Endodermal cell (in vitro differentiated cells): ENCODE measurements at places on chromosomes 16 and 17. TPM values are rescaled to one million over a fixed set of nuclear protein-coding genes. Genes with fewer than 3 reads are reported as not detected.

TTLL6 gene
- 0.28 to 0.55 TPM (median 0.49 TPM) in 3 replicates for total RNA-seq

KDM8 gene
- 8.3 to 12.1 TPM (median 10.2 TPM) in 3 replicates for total RNA-seq

MT1M gene
- total RNA-seq = 0.29 TPM in 1 of 2 replicates, not detected in the other

CHST4 gene
- 1.9 to 4.4 TPM (median 2.3 TPM) in 3 replicates for total RNA-seq

PRSS36 gene
- total RNA-seq = 0.22 and 0.79 TPM in 2 replicates

SLC38A8 gene
- total RNA-seq = not detected in 3 replicates

CCL2 gene
- total RNA-seq = 61.4 to 321 TPM (median 71.2 TPM) in 3 replicates

P3H4 gene
- total RNA-seq = 23.3 and 23.9 TPM in 2 replicates

PIPOX gene
- 5.9 and 6.6 TPM in 2 replicates for total RNA-seq

SKA2 gene
- 49.3 to 67.3 TPM (median 66.0 TPM) in 3 replicates for total RNA-seq

GPRC5B gene
- 49.1 and 49.7 TPM in 2 replicates for total RNA-seq

HOXB4 gene
- total RNA-seq = not detected in 3 replicates

SLC5A10 gene
- 0.11 and 0.29 TPM in 2 replicates for total RNA-seq

DNA sequence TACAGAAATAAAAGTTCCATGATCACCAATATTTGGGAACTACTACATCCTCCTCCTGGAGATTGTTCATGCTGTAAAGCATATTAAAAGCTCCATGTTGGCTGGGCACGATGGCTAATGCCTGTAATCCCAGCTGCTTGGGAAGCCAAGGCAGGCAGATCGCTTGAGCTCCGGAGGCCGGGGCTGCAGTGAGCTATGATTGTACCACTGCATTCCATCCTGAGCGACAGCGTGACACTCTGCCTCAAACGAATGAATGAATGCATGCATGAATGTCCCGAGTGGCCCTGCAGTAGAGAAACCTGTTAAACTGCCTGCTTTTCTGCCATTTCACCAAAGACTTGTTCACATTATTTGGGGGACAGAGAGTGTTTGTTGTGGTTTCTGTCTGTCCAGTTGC lies 15.0 kb downstream of the CNEP1R1 start:
- no peak overlapping the region for H3K4me3 ChIP-seq
- no peaks in the 10 kb centered on the region for H3K27me3 ChIP-seq
- peaks cover 14% of the 10 kb centered on the region for H3K36me3 ChIP-seq
- H3K27ac ChIP-seq = no peak overlapping the region
- DNase-seq = no peak
- no peaks in the 10 kb centered on the region for H3K4me1 ChIP-seq

DNA sequence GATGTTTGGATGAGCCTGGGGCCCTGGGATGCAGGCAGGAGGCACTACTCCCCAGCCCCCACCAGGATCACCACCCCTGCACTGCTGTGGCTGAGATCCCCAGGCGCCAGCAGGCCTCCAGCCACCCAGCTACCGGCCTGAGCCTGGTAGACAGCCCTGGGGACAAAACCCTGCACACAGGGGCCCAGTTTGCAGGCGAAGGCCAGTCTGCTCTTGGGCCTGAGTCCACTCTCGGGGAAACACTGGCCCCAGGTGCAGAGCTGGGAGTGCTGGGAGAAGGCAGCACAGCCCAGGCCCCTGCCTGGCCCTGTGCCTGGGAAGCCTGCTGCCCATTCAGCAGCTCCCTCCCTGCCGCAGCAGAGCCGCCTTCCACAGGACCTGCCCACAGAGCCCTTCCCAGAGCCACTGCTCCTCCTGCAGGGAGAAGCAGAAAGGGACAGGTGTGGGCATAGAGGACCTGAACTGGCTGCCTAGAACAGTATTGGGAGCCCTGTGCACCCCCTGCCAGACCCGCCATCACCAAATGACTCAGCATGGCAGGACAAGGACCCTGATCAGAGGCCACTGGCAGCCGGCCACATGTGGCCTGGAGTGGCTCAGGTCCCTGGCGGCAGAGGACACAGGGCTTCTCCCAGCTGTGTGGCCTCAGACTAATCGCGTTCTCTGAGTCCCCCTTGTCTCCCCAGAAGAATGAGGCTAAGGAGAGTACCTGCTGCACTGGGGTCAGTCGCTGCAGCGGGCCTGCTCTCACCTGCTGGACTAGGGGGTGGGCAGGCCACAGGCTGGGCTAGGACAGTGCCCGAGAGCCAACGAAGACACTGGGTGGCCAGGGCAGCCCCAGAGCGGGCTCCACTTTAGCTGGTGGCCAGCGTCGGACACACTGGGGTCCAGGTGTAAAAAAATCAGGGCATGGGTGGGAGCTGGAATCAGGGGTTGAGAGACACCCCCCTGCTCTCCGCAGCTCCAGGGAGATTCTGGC lies 10.7 kb downstream of the MSRB1 start:
- H3K36me3 ChIP-seq = no peaks in the 10 kb centered on the region
- H3K27ac ChIP-seq = no peak overlapping the region
- peak; percentile 86 for DNase-seq

DNA sequence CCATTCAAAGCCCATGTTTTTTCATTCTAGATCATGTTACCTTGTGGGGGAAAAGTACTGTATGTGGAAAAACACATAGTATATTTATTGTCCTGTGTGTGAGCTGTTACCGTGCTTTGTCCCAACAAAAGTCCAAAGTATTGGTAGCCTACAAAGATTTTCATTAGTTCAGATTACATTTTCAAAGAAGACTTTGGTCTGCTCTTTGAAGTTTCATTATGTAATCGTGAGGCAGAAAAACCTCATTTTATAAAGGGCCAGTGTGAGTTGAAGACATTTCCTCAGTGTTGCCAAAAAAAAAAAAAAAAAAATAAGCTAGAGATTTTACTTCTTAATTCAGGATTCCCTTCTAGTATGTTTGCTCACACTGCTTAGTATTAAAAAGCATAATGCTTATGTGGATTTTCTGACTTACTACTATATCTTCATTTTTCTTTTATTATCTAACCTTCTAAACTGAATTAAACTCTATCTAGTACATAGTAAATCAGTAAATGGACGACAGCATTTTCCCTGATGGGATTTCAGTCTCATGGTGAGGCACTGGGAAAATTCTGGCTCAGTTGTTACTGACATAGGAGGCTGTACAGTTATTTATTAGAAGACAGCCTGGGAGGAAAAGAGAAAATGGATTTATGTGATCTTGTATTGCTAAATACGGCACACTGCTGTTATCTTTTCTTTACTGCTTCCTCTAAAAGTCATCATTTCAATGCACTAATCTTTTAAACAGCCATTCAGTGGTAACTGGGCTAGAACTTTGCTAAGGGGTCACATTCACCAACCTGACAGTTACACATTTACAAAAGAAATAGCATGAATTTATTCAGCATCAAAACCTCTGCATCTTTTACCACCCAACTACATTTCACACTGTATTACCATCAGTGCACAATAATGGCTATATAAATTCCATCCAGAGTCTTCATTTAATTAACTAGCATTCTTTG lies 100.6 kb downstream of the STXBP4 start:
- H3K36me3 ChIP-seq = no peaks in the 10 kb centered on the region
- DNase-seq = no peak
- H3K4me3 ChIP-seq = no peak overlapping the region
- H3K27me3 ChIP-seq = no peaks in the 10 kb centered on the region
- no peak overlapping the region for H3K27ac ChIP-seq

DNA sequence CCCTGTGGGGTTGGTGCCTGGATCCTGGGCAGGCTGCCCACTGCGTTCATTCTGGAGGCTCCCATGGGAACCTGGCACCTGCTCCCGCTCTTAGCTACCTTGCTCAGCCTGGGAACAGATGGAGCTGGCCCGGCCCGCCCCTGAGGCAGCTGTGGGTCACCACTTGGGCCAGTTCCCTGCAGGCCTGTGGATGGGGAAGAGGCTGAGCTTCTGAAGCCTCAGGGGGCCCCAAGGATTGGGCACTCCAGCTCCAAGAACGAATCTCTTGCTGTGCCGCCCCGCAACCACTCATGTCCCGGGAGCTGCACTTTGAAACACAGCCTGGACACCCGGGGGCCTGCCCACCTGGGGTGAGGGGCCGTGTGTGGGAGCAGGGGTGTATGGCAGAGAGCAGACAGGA lies 37.7 kb downstream of the BAHCC1 start:
- H3K27ac ChIP-seq = peak overlapping the region; percentile 10
- no peaks in the 10 kb centered on the region for H3K36me3 ChIP-seq
- DNase-seq = no peak
- no peaks in the 10 kb centered on the region for H3K4me1 ChIP-seq

GRCh38 chr17:77099997-77100396 lies 40.8 kb upstream of the SEC14L1 start:
- peaks cover 2% of the 10 kb centered on the region for H3K36me3 ChIP-seq
- H3K27ac ChIP-seq = no peak overlapping the region
- no peaks in the 10 kb centered on the region for H3K4me1 ChIP-seq
- no peak for DNase-seq
- no peaks in the 10 kb centered on the region for H3K27me3 ChIP-seq

DNA sequence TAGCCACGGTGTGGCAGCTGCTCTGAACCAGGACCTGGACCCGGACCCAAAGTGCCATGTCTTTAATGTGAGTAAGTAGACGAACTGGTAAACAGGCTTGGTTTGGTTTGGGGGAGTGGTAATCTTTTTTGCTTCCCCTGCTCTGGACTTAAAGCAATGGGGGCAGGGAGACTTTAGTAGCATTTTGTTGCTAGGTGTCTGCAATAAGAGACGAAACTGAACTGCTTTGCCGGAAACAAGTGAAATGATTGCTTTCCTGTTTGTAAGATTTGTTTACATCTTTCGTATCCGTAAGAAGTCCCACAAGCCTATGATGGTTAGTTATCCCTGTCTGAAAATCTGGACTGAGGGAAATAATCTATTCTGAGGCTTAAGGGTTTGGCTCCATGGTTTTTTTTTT lies 21.5 kb downstream of the PRCD start:
- peak overlapping the region; percentile 47 for H3K4me3 ChIP-seq
- no peak for DNase-seq
- H3K27ac ChIP-seq = no peak overlapping the region
- peaks cover 55% of the 10 kb centered on the region for H3K36me3 ChIP-seq
- H3K27me3 ChIP-seq = no peaks in the 10 kb centered on the region

DNA sequence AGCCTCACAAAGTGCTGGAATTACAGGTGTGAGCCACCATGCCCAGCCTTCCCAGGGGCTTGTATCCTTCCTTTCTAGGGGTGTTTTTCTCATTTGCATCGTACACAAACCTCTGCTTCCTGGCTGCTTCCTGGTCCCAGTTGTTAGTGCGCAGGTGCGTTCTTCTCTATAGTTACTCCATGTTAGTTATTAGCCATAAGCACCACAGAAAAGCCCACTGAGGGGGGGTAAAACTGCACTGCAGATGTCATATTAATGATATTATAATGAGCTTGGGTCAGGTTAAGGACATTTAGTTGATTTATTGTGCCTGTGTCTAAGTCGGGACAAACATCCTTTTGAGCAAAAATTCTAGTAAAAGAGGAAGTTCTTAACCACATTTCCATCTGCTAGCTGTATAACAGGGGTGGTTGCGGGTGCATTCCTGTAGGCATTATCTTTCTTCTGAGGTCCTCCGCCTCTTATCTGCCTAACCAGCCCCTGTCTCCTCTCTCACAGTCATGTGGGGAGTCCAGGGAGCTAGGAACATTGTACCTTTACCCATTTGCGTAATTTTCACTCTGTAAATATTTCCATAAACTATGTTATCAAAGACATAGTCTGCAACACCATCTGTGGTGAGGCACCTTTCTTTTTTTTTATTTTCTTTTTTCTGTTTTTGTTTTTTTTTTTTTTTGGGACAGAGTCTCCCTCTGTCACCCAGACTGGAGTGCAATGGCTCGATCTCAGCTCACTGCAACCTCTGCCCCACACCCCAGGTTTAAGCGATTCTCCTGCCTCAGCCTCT lies 23.6 kb upstream of the ATF7IP2 start:
- no peak for DNase-seq
- no peaks in the 10 kb centered on the region for H3K4me1 ChIP-seq
- H3K27me3 ChIP-seq = no peaks in the 10 kb centered on the region
- no peak overlapping the region for H3K27ac ChIP-seq
- H3K4me3 ChIP-seq = no peak overlapping the region
- no peaks in the 10 kb centered on the region for H3K36me3 ChIP-seq

- no peak for DNase-seq
- H3K4me1 ChIP-seq = peaks cover 14% of the 10 kb centered on the region
- H3K27ac ChIP-seq = peak overlapping the region; percentile 69
- H3K4me3 ChIP-seq = peak overlapping the region; percentile 92
- H3K27me3 ChIP-seq = no peaks in the 10 kb centered on the region
- peaks cover 45% of the 10 kb centered on the region for H3K36me3 ChIP-seq
Observed at GRCh38 chr16:72092832-72093447, 480 bp downstream of the TXNL4B start.

GRCh38 chr17:75853433-75853832 lies 1.7 kb downstream of the WBP2 start:
- no peaks in the 10 kb centered on the region for H3K27me3 ChIP-seq
- no peaks in the 10 kb centered on the region for H3K4me1 ChIP-seq
- peak; percentile 52 for DNase-seq
- H3K36me3 ChIP-seq = peaks cover 21% of the 10 kb centered on the region

- no peak for DNase-seq
- no peak overlapping the region for H3K4me3 ChIP-seq
- no peaks in the 10 kb centered on the region for H3K27me3 ChIP-seq
- H3K36me3 ChIP-seq = no peaks in the 10 kb centered on the region
- no peak overlapping the region for H3K27ac ChIP-seq
Observed at GRCh38 chr17:82675476-82676245, 22.8 kb downstream of the RAB40B start.

DNA sequence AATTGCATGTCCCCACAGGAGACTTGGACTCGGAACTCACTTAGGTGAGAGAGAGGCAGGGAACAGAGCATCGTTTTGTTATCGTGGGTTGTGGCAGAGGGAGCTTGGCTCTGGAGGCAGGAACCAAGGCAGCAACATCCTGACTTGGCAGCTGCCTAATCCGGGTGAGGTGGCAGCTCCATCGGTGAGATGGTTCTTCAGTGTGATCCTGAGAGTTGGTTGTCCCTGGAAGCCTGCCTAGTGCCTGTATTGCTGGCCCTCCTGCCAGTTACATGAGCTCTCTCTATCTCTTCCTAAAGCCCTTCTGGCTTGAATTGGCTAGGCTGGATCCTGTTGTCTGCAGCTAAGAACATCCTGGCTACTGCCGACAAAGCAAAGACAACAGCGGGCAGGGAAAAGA lies 19.9 kb upstream of the SEC14L1 start:
- no peaks in the 10 kb centered on the region for H3K27me3 ChIP-seq
- no peak overlapping the region for H3K4me3 ChIP-seq
- no peak overlapping the region for H3K27ac ChIP-seq
- H3K4me1 ChIP-seq = peaks cover 6% of the 10 kb centered on the region
- no peaks in the 10 kb centered on the region for H3K36me3 ChIP-seq

DNA sequence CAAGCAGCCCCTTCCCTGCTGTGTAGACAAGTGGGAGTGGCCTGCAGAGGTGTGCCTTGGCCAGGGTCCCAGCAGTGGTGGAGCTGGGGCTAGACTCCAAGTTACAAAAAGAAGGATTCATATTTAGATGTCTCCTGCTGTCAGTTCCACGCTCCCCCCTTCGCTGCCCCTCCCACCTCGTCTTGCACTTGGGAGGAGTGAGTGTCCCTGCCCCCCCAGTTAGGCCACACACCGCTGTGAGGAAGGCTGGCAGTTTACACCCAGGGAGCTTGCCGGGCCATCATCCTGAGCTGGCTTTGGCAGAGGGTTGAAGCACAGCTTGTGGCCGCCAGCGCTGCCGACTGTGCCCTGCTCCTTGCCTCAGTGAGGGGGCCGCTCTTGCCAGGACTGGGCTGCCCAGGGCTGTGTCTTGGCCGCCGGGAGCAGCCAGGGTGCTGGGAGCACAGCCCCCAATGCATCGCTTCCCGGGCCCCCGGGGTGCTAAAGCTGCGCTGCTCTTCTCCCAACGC lies 44.3 kb downstream of the ELAC2 start:
- H3K4me1 ChIP-seq = peaks cover 3% of the 10 kb centered on the region
- H3K4me3 ChIP-seq = peak overlapping the region; percentile 67
- peak; percentile 84 for DNase-seq
- H3K27ac ChIP-seq = no peak overlapping the region
- peaks cover 7% of the 10 kb centered on the region for H3K27me3 ChIP-seq
